ENCODE measurements at places on chromosomes 5 and 9.

- DNase-seq: no peak
Measured at GRCh38 chr5:142982821-142983200, 212.6 kb downstream of the ARHGAP26 start.

DNA sequence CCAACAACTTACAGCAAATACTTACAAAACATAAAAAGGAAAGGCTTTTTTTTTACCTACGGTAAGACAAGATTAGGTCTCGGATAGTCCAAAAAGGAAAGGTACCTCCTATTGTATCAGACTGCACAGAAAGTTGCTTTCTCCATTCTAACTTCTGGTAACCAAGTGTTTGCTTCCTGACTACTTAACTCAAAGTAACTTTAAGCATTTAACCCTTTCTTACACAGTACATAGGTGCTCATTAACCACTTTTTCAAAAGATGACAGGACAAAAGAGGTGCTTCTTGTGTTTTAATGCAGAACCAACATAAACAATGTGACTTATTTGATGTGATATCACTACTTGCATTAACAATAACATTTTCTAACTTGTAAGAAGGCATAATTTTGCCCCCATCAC, 23.1 kb downstream of the PWWP2A start:
- no peak for DNase-seq

GRCh38 chr9:134316449-134317160, 9.7 kb upstream of the RXRA start:
- no peak for DNase-seq

DNA sequence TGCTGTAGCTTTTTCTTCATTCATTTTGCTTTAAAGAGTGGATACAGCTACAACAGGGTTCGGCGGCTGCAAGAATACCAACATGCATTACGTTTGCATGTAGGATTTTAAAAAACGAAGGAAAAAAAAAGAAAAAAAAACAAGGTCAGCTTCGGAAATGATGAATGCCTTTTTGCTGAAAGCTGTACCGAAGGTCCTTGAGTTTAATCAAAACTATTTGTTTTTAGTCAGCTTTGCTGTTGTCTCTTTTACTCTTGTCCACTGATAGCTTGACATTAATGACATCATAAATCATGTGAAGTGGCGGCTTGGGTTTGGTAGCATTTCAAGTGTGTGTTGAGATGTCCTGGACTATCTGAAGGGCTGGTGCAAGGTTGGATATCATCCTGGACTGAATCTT, 779.1 kb downstream of the NR2F1-AS1 start:
- DNase-seq: no peak

DNA sequence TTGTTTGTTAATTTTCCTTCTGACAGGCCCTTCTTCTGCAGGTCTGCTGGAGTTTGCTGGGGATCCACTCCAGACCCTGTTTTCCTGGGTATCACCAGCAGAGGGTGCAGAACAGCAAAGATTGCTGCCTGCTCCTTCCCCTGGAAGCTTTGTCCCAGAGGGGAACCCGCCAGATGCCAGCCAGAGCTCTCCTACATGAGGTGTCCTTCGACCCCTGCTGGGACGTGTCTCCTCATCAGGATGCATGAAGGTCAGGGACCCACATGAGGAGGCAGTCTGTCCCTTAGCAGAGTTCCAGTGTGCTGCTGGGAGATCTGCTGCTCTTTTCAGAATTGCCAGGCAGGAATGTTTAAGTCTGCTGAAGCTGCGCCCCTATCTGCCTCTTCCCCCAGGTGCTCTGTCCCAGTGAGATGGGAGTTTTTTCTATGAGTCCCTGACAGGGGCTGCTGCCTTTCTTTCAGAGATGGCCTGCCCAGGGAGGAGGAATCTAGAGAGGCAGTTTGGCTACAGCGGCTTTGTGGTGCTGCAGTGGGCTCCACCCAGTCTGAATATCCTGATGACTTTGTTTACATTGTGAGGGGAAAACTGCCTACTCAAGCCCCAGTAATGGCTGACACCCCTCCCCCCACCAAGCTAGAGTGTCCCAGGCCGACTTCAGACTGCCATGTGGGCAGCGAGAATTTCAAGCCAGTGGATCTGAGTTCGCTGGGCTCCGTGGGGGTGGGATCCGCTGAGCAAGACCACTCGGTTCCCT, 772.0 kb upstream of the FAM174A start:
- DNase-seq: no peak

GRCh38 chr5:173778784-173779304, 109.3 kb upstream of the CPEB4 start:
- no peak for DNase-seq

GRCh38 chr5:36301858-36302603, at the start of gene RANBP3L:
Gene RANBP3L (minus strand): TSS chr5:36301902. CDS start chr5:36301416, 486 bp downstream.
- DNase-seq: no peak

- DNase-seq: no peak
Measured at GRCh38 chr5:56755036-56755555, 60.3 kb upstream of the MAP3K1 start.

- DNase-seq: no peak
Measured at GRCh38 chr5:1122511-1123294, 10.8 kb upstream of the SLC12A7 start.

DNA sequence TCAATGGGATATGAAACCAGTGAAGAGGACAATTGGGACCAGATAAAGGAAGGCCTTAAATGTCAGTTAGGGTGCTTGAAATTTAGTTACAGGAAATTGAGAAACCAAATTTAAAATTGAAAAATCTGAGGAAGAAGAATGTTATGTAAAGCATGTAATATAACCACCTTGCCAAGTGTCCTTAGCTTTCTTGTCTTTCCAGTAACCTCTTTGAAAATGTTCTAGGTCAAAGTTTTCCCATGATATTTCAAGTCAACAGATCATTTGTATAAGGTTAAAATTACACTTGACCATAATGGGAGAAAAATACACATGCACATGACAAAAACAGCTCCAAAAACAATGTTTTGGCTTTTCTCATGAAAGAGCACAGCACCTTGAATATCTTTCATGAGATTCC, 21.1 kb downstream of the LOX start:
- no peak for DNase-seq

DNA sequence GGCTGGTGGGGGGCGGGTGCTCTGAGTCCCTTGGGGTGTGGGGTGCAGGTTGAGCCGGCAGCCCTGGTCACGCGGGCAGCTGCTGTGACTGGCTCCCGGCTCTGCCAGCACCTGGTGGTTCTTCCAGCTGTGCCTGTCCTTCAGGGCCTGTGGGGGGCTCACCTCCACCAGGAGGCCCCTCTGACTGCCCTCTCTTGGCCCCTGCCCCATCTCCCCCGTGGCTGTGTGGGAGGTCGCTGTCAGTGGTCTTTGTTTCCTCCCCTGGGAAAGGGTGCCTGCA, 3.3 kb downstream of the RXRA start:
- no peak for DNase-seq

DNA sequence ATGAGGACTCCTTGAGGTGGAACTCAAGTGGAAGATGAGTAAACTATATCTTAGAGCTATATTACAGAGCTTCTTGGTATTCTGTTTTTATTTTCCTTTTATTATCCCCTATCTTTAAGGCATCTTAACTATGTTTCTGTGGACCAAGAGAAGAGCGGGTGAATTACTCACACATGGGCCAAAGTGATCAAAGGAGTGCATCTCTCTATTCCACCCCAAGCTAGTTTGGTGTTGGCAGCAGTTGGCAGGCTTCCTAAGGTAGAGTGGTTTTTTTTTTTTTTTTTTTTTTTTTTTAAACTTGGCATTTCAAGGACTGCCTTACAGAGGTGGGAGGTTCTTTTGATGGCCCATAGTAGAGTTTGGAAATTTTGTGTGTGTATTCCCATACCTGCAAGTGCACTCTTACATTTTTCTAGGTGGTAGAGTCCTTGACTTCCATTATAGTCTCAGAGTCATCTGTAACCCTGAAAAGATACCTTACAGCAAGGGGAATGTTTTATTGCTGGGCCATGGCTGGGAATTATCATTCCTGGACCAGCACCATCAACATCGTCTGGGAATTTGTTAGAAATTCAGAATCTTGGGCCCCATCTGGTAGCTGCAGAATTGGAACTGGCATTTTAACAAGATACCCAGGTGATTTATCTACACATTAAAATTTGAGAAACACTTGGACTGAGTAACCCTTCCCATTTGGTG, 51.0 kb downstream of the ARHGAP26 start:
- DNase-seq: no peak

Data from activated CD4-positive, alpha-beta T cell treated with anti-CD3 and anti-CD28 coated beads for 1 hour (primary cell).